GM03348 (cell line): ENCODE measurements at places on chromosomes 7 and 10.

- peak; percentile 47 for DNase-seq
Measured at GRCh38 chr7:20199015-20199737, 18.0 kb downstream of the MACC1 start.

- DNase-seq = peak; percentile 2
Measured at GRCh38 chr7:44515590-44516268, 25.3 kb upstream of the NUDCD3 start.

- no peak for DNase-seq
Measured at GRCh38 chr7:87113077-87113476, 39.2 kb upstream of the DMTF1 start.

GRCh38 chr10:29056729-29057128 lies 232.1 kb upstream of the LYZL1 start:
- DNase-seq = no peak

DNA sequence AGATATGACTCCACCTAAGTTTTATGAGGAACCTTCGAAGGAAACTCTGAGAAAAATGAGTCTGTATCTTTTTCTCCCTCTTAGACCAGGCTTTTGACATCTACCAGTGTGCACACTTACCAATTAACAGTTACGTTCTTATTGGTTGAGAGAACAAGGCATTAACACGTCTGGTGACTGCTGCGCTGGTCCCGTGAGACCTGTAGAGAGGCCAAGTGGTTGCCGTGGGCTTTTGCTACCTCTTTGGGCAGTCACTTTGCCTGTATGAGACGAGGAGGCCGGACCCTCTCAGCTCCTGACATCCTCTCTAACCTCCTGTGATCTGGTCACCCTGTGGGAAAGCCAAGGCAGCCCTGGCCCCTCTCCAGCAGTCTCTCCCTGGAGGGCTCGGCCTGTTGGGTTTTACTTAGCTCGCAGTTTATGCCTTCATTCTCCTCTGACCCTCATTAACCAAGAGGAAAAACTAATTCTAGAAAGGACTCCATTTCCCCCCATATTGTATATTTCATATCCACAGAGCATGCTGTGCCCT lies 513.9 kb upstream of the GALNT17 start:
- no peak for DNase-seq

DNA sequence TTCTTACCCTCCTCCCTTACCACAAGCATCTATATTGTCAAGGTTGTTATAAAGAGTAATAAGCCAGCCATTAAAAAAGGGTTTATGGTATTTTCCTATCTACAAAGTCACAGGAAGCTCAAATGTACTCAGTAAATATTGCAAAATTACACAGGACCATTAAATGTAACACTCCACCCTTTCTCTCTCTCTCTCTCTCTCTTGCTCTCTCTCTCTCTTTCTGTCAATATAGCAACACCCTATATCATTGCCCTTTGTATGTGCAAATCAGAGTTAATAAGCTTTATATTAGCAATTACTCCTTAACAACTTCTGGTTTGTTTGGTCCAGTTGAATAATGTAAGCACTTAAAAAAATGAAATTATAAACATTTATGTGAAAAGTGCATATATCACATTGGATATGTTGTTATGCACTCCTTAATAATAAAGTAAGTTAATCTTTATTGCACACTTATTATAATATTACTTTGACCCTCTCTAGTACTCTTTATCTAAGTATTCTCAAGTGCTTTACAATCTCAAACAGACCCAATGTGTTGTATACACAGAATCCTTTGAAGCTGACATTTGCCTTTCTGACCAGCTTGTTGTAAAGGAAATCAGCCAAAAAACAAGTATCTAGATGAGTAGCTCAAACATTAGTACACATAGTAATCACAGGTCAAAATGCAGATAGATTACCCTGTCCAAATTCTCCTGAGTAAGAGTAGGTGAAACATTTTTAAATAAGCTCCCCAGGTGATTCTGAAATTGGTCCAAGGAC lies 93.2 kb downstream of the CFTR start:
- DNase-seq = no peak

- DNase-seq = peak; percentile 92
Measured at GRCh38 chr10:60944058-60944909, at the start of gene RHOBTB1. Gene RHOBTB1, minus strand, starts transcription at chr10:60944185. Its CDS starts 32,643 bp downstream, at chr10:60911542.

DNA sequence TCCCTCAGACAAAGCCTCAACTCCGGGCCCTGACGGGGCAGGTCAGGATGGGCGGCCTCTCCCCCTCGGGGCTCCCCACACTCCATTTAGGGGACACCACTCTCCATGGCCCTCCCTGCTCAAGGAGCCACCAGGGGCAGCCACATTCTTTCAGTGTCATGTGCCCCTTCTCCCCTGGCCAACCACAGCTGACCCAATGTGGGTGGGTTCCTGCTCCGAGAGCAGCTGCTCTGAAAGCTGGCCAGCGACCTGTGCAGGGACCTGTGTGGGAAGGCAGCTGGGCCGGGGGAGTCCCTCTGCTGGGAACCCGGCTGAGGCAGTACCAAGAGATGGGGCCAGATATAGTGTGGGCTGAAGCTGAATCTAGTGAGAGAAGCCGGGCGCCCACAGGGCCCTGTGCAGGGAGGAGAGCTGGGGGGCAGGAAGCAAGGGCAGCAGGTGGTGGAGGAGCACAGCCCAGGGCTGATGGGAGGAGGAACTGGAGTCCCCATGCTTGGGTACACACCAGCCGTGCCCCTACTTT lies 40.6 kb upstream of the NPFFR1 start:
- DNase-seq = no peak

DNA sequence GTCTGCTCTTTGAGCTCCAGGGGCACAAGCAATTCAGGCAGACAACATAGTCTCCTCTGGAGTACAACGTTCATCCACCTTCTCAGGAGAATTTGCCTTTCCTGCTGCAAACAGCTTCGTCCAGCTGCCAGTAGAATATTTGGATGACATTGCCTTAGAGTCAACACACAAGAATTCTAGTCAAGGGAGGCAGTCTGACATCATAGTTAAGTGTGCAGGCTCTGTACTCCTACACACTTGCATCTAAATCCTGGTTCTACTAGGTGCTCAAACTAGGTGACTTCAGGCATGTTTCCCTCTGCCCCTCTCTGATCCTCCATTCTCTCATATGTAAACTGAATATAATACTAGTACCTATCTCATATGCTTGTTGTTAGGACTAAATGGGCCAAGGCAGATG lies 314.8 kb downstream of the HPSE2 start:
- no peak for DNase-seq

DNA sequence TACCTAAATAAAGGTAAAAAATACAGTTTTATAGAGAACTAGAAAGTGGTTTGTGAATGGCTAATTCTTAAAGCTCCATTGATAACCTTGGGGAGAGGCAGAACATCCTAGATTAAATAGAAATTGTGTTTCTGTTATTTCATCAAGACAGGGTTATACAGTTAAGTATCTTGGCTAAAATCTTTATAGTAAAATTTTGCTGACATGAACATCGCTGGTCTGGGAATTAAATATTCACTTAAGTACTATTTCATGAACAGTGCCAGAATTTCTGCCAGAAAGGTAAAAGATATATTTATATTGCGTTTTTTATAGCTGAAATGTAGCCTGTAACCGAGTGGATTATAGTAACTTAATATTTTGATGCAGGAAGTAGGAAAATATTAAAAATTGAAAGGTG lies 53.7 kb upstream of the HBP1 start:
- no peak for DNase-seq

DNA sequence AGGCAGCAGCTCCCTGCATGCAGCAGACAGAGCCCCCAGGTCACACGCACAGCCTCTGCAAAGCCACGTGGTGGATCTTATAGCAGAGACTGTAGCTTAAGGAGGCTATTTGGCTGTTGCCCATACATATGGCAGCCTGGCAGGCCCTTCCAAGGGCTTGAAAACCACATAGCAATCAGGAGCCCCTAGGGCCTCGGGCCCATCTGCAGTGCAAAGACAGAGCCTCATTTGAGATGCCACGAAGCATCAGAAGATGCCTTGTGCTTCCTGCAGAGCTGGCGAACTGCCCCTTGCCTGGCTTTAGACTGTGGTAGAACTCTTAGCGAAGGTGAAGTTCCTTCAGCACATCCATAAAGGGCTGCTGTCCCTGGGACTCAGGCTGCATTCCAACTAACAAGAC lies 309.9 kb downstream of the GRID1 start:
- DNase-seq = no peak

- DNase-seq = peak; percentile 17
Measured at GRCh38 chr7:116986611-116987565, 33.6 kb downstream of the ST7 start.

- no peak for DNase-seq
Measured at GRCh38 chr7:13032576-13032975, 345.1 kb downstream of the ARL4A start.

DNA sequence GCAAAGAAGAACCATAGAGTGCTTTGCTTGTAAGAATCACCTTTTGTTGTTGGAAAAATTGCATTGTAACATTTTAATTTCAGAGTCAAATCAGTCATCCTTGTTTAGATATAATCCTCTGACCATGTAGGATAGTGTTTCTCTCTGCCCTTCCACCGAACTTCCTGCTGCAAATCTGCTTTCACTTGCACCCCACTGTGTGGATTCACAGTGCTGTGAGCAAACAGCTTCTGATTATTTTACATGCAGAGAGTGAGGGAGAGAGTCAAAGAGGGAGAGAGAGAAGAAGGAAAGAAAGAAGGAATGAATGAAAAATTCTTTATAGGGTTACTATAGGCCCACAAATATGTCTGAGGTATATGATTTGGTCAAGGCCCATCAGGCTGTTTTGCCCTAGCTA lies 30.0 kb upstream of the SEM1 start:
- DNase-seq = no peak

DNA sequence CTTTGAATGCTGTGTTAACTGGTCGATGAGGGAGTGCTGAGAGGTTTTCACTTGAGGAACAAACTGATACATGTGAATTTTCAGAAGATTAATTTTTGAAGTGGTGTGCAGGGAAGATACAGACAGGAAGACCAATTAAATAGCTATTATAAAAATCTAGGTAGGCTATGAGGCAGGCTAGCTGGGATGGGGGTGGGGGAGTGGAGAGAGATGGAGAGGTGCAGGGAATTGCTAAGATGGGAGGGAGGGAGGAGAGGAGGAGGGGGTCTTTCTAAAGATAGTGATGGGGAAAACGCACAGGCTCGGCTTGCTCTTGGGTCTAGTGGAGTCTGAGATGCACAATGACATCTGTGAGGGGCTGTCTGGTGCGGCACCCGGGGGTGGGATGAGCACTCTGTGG lies 15.2 kb downstream of the ATXN7L1 start:
- DNase-seq = no peak

- no peak for DNase-seq
Measured at GRCh38 chr7:82091126-82091684, 321.4 kb upstream of the HGF start.

DNA sequence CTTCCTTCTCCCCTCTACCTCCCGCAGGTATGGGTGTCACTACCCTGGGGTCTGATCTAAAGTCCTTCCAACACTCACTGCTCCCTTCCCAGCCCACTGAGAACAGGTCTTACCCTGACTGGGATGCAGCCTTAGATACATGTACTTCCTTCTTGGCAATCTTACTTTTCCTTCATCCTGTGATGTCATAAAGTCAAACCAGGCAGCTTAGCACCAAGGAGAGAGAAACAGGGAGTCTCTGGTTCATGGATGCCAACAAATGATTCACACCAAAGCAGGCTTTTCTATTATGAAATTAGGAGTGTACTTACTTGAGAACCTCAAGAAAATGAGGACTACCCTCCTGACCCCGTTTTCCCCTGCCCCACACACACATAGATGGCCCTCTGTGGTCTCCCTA lies 111.0 kb upstream of the KMT2E start:
- DNase-seq = peak; percentile 20

DNA sequence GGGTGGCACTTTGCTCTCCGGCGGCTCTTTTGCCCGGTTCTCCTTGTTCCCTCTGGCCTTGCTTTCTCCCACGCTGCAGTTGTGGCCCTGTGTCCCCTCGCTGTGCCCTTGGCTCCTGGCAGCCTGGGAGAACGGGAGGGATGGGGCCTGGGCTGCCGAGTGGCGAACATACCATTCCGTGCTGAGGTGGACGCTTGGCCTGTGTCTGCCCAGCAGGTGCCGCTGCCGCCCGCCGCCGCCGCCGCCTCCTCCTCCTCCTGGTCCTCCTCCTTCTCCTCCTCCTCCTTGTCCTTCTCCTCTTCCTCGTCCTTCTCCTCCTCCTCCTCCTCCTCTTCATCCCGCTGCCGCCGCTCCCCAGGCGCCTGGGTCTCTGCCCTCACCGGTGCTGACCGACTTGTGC lies 36.0 kb downstream of the AGAP3 start:
- no peak for DNase-seq

DNA sequence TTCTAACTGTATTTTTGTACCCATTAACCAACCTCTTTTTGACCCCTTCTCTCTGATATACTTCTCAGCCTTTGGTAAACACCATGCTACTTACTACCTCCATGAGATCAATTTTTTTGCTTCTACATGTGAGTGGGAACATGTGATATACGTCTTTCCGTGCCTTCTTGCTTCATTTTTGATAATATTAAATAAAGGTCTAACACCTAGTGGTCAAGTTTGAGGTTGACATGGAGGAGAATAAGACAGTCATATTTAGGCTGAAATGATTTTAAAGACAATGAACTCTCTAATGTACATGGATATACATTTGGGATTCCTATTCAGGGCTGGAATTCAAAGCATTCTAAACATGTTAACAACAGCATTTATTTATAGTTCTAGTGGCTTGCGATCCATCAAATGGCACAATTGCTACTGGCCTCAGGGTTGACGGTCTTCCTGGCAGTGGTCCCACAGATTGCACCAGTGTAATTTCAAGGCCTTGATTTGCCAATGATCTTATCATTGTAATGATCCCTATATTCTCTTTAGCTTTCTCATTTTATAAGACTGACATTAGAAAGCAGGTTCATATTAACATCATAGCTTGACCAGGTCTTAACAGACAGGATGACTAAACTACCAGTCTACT lies 315.9 kb upstream of the ETV1 start:
- no peak for DNase-seq

DNA sequence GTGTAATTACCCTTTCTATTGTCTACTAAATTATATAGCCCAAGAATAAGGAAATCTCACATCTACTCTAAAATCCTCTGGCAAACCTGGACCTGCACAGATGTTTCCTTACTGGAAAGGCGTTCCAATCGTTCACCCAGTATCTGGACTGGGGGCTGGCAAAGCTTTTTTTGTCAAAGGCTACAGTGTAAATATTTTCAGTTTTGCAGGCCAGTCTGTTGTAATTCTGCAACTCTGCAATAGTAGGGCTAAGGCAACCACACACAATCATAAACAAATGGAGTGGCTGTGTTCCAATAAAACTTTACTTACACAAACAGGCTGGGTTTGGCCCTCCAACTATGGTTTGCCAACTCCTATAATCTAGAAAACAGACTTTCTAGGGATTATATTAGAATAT lies 56.2 kb downstream of the GLI3 start:
- no peak for DNase-seq

DNA sequence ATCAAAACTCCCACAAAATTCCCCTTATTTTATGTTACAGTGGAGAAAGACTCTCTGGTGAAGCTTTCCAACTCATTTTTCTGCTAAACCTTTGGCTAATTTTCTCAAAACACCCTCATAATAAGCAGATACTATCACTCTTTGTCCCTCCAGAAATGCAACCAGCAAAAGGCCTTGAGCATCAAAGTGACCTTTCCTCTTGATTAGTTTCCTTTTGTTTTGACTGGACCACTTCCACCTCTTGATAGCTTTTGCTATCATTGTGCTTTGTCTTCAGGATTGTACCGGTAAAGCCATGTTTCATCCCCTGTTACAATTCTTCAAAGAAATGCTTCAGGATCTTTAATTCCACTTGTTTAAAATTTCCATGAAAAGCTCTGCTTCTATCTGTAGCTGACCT lies 115.1 kb upstream of the SLC13A1 start:
- DNase-seq = no peak

GRCh38 chr7:127858091-127858914 lies 172.9 kb downstream of the LRRC4 start:
- no peak for DNase-seq
